Activated CD8-positive, alpha-beta memory T cell treated with anti-CD3 and anti-CD28 coated beads for 1 hour (primary cell): ENCODE measurements at places on chromosomes 1 and 21.
A peak's percentile ranks its signal among the peaks of the same experiment; 100 is the strongest.

DNA sequence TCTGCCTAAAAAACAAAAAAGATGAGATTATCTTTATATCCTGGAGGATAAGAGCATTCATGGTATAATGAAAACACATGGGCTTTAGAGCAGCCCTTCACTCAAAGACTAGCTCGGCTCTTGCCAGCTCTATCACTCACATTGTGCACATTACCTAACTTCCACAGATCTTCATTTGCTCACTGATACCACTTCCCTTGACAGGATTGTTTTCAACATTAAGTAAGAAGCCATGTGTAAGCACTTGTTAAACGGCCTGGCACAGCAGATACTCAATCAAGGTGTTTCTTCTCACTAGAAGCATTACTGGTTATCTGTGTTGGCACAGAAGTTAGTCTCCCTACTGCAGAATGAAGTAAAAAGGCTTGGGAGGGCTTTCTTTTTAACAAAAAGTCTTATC lies 18.7 kb downstream of the LPGAT1 start:
- DNase-seq = no peak

DNA sequence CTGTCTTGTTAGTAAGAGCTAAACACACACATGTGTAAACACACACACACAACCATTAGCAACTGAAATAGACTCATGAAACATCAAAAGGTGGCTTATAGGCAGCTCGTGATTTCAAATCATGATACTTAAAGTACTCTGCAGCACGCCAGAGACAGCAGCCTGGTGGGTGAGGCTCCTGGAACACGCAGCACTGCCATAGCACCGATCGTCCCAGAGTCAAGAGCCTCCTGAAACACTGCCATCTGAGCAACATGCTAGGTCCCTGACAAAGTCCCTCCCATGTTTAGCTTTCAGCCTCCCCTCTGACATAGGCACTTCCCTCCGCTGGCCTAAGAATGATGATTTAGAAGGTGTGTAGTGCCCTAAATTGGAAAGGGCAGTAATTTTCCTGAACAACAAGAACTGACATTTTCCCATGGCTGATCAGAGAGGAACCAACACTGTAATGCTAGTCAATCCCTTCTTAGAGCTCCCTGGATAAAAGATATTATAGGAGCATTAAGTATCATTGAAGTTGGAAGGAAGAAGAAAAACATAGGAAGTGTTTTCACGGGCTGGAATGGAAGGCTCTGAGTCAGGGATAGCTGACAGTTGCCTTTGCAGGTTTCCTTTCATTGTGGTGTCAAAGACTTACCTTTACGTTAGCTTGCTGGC lies 14.1 kb upstream of the DPT start:
- DNase-seq = no peak

GRCh38 chr1:229040630-229041358 lies 230.1 kb upstream of the RAB4A start:
- DNase-seq = no peak

DNA sequence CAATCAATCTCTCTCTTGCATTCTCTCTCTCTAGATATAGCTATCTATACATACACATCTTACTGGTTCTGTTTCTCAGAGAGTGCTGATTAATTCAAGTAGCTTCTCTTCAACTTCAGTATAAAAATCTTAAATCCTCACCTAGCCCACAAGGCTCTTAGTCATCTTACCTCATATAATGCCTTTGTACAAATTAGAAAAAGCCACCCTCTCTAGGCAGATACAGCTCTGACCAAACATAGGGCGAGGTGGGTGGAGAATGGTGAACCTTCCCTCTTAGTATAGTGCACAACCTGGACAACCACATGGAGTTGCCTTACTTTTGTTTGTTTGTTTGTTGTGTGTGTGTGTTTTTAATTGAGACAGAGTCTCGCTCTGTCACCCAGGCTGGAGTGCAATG lies 5.1 kb upstream of the INAVA start:
- DNase-seq = no peak

GRCh38 chr1:11176081-11176706 lies 13.0 kb upstream of the ANGPTL7 start:
- DNase-seq = no peak

DNA sequence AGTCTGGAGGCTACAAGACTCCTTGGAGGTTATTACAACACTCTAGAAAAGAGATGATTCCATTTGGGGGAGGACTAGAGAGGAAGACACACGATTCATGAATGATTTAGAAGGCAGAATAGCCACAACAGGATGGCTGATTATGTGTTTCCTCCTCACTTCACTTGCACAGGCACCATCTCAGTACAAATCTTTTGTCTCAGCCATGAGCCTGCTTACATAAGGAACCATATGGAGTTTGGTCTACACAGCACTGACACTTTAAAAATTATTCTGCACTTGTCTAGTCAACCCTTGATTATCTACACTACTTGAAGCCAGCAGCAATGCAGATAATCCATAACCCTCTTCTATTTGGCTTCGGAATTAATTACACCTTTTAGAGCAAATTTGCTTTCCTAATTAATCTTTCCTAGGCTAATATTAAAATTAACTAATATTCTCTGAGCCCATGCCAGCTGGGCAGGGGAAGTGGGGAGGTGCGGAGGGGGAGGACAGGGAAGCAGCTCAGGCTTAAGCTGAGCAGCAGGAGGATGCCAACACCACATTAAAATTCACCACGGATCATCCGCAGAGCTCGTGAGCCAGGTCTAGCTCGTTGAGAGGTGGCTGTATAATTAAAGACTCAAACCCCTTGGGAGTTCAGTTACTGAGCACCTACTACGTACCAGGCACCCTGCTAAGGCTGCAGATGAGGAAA lies 3.2 kb upstream of the LEMD1 start:
- DNase-seq = no peak

GRCh38 chr1:63892632-63893395 lies 119.0 kb downstream of the ROR1 start:
- no peak for DNase-seq

DNA sequence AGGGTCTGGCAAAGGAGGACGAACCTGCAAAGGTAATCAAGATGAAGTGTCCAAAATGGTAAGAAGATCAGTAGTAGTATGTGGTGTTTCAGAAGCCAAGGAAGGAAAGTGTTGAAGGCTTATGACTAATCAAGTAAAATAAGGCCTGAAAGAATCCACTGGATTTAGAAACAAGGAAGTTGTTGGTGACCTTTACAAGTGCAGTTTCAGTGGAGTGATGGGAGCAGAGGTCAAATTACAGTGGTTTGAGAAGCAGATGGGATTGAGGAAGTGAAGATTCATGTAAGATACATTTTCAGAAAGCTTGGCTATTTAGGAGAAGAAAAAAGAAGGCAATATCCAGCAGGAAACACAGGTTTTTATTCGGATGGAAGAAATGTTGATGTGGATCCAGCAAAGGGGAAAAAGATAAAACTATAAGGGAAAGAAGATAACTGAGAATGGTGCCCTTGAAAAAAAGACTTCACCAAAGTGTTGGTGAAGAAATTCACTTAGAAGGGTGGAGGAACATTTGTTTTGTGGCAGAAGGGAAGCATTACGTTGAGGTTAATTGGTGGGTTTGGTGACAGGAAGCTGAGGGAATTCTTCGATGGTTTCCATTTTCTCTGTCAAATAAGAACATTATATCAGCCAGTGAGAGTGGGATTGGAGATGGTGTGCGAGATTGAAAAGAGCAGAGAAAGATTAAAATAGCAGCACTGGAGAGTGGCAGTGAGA lies 2.1 kb downstream of the ARMH1 start:
- no peak for DNase-seq

DNA sequence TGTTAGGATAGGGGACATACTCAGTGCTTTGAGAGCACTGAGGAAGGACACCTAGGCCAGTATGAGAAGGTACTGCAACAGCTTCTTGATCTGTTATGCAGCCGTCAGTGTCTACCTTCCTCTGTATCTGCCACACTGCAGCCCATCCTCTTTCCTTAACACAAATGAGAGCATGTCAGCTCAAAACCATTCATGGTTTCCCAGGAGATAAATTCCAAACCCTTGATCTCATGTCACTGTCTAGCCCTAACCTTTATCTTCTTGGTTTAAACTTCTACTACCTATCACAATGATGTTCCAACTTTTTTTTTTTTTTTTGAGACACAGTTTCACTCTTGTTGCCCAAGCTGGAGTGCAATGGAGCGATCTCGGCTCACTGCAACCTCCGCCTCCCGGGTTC lies 1.4 kb downstream of the ZMYND12 start:
- DNase-seq = no peak

GRCh38 chr21:23968722-23969647 lies 1638.3 kb downstream of the MRPL39 start:
- DNase-seq = peak; percentile 40

GRCh38 chr1:174049514-174049913 lies 27.4 kb upstream of the RC3H1 start:
- no peak for DNase-seq

- no peak for DNase-seq
Measured at GRCh38 chr21:46397993-46398392, 60.7 kb upstream of the DIP2A start.

GRCh38 chr1:217342105-217342504 lies 288.8 kb downstream of the GPATCH2 start:
- DNase-seq = no peak

DNA sequence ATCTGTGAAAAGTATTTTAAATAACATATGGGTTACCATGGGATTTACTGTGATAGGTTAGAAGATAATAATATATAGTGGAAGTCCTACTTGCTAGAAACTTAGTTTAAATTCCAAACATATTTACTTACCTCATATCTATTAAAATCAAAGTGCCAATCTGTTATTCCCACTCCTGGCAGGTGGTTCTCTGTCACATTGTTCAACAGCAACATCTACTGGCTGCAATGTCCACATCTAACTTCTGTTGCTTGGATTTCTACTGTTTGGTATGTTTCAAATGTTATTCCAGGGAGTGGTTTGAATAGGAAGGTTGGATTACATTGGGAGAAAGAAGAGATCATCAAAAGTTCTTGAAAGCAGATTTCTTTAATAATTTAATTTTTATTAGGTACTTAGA lies 122.5 kb upstream of the NCAM2 start:
- DNase-seq = no peak
